ENCODE measurements at places on chromosomes 4 and X. TPM values are rescaled to one million over a fixed set of nuclear protein-coding genes. Genes with fewer than 3 reads are reported as not detected.

The ABCG2 gene
- 0.34 TPM for total RNA-seq

The FGF5 gene
- total RNA-seq: 2.1 TPM

The TMPRSS11F gene
- total RNA-seq: not detected

The GRPR gene
- total RNA-seq: 3.0 TPM

The ZCCHC12 gene
- 0.16 TPM for total RNA-seq

The MRPS18C gene
- 49.8 TPM for total RNA-seq

The ATP2B3 gene
- total RNA-seq: 0.46 TPM

The TLL1 gene
- 2.7 TPM for total RNA-seq

DNA sequence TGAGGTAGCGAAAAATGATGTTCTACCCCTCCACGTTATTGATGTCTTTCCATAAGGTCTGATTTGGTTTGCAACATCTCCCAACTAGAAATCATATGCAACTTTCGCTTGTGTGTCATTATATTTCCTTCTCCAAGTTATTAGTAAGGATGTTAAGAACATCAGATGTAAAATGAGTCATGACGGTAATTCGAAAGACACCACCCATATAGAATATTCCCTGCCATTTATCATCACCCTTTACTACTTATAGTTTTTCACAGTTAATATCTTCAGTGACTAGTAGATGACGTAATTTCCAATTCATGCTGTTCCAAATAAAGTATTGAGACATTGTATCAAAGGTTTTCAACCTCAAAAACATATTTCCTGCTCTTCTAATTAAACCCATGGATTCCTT lies 146.7 kb upstream of the MAP3K15 start:
- no peak for DNase-seq

GRCh38 chr4:75434105-75434504 lies 80.1 kb downstream of the RCHY1 start:
- no peak for DNase-seq

DNA sequence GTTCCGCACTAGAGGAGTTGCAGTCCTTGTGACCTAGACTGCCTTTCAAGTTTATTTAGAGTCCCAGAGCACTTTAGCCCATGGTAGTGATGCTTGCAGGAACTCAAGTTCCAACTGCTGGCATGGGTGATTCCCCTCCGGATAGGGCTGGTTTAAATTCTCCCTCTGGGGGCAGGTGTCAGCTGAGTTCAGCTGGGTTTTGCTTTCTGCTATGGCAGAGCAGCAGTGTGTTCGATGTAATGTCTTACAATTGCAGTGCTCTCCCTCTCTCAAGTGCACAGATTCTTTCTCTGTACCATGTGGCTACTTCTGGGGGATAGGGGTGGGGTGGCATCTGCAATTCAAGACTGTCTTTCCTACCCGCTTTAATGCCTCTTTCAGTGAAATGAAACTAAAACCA lies 164.8 kb upstream of the ZIC3 start:
- no peak for DNase-seq

GRCh38 chr4:109359040-109359646 lies 56.7 kb upstream of the COL25A1 start:
- DNase-seq: peak; percentile 16

DNA sequence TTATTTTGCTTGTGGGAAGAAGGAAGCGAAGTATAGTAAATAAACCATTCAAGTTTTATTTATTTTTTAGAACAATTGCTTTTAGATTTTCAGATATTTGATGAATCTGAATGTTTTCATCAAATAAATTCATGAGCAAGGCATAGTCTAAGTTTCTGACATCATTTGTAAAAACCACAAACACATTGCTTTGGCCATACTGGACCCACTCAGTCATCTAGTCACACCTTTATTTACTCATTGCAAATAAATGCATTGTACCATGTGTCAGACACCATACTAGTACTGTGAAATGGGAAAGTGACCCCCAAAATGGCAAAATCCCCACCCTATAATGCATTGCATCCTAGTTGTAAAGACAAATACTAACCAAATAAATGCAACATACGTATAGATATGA lies 449.1 kb upstream of the SMIM31 start:
- peak; percentile 47 for DNase-seq

- no peak for DNase-seq
Observed at GRCh38 chrX:73840120-73840924, 277.3 kb downstream of the CHIC1 start.

DNA sequence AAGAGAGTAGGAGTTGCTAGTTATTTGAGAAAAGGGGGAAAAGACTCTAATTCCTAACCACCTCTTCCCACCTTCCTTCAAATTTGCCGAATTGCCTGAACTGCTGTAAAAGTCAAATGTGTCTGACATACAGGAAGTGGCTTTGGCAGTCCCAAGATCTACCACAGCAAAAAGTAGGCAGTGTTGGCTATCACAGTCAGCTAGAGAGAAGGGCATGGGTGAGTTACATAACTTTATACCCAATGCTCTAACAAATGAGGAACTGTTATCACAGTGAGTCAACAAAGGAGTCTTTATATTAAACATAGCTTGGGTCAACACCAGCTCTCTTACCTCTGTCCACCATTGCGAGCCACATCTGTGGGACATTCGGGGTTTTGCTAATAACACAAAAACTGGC lies 2.4 kb upstream of the MBNL3 start:
- no peak for DNase-seq

- peak; percentile 82 for DNase-seq
Observed at GRCh38 chr4:16745009-16745635, 153.3 kb downstream of the LDB2 start.

GRCh38 chr4:182478475-182478874 lies 235.3 kb downstream of the TENM3 start:
- DNase-seq: no peak

DNA sequence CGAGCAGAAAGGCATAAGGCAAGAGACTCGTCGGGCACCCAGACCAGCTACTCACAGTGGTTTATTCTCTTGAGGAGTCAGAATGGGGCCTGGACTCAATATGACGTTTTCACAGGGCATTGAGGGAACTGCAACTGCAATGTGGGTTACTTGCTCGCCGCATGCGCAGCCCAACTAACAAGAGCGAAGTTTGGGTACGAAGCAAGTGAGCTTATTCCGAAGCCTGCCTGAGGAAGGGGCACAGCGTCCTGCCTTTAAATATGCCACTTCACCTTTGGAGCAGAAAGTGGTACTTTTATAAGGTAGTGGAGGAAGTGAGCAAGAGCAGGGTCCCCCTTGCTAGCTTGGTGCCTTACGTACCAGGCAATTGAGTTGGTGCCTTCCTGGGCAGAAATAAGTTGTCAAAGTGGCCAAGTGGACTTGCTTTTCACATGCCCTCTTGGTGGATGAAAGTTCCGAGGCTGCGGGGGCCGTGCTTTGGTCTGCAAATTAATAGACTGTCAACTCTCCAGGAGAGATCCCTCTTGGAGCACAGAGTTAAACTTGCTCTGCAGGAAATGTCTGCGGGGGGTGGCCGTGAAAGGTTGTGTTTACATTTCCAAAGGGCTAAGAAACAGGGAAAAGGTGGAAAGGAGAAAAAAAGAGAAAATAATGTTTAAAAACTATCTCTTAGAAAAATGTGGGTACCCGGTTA lies 480.4 kb downstream of the TRIML1 start:
- no peak for DNase-seq

DNA sequence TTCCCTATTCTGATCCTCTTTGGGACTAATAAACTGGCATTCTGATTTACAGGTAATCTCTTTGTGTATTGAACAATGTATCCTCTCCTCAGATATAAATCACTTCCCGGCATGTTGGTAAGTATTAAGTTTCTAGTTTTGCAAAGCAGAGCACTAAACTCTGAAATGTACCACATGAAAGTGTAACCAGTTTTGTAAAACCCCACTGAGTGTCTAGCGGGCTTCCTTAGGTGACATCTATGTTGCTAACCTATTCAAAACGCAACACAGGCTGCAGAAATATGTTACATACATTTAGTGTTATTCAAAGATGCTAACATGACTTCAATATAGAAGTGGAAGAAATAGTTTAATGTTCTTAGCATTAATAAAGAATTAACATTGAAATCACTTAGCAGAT lies 25.2 kb downstream of the DNAJB14 start:
- no peak for DNase-seq

DNA sequence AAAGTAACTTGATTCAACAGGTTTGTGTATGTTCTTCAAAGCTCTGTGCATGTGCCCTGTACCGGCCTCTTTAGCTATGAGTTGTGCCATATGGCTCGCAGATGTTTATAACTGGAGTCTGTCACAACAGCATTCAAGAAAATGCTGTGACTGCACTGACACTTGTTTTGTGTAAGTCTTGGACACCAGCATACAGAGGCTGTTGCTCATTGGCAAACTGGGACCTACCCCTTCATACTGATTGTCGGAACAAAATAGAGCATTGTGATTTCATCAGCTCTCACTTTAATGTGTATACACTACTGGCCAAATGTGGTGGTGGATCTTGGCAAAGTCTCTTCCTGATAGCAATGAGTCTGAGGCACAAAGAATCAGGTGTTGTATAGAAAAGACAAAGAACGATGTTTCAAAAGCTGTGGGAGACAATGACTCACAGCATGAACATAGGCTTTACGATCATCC lies 133.9 kb downstream of the EGF start:
- DNase-seq: peak; percentile 64

DNA sequence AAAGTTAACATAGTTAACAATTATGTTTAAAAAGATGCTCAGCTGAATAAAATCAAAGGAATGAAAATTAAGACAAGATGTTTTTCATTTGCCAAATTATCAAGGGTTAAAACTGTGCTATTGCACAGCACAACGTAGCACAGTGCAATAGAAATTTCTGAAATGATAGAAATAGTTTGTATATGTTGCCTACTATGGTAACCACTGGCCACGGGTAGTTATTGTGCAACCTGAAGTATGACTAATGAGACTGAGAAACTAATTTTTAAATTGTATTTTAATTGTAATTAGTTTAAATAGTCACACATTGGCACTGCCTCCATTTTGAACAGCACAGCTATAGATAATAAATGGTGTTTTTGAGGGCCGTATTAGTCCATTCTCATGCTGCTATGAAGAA lies 343.1 kb upstream of the FAM241A start:
- no peak for DNase-seq

- DNase-seq: no peak
Observed at GRCh38 chr4:52244103-52244775, 193.1 kb downstream of the SPATA18 start.

- DNase-seq: peak; percentile 36
Observed at GRCh38 chrX:368811-369562, 17.7 kb downstream of the PPP2R3B start.

DNA sequence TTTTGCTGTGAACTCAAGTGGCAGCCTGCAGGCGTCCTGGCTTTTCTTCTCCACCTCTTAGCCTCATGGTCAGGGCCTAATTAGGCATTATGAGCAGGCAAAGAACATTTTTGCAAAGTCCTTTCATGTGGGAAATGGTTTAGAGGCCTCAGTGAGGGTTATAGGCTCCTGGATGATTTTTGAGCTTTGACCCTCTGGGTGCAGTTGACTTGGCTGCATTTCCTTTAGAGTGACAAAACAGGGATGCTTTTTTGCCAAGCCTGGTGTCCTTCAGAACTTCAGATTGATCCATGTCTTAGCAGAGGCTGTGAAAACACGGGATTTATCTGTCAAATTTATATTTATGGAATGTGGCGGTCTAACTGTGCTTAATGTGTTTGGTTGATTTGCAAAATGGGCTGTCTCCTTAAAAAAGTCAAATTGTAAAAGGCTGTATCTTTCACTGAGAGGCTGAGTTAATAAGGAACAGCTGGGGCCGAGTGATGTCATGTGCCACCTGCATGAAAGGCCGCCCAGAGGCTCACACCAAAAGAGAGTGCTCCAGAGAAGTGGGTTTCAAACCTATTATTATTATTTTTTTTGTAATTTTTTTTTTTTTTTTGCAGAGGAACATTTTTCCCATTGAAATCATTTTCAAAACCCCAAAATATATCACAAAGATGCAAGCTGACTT lies 192.2 kb upstream of the ARX start:
- DNase-seq: no peak

DNA sequence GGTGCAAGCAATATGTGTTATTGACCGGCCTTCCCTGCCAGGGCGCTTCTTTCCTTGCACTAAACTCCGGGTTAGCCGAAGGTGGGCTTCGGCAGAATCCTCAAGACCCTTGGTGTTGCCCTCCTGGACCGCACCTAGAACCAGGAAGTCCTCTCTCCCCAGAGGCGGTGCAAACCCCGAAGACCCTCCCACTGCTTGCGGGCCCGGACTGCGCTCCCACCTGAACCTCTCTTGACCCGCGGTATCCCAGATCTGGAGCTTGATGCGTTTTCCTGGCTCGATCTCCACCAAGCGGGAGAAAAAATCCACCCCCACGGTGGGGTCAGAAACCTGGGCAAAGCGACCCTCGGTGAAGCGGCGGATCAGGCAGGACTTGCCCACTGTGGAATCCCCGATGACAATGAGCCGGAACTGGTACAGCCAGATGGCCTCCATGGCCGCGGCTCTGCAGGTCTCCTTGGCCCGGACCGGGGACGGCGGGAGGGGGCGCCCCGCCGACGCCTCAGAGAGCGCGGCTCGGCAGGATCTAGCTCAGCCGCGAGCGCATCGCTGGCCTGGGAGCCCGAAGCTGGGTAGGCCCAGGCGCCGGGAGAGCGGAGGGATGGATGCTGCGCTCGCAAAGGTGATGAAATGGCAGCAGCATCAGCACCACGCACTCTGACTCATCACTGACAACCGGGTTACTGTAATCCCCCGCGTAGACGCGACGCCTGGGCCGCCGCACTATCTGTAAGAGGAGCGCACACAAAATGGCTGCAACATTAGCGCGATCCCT lies at the start of gene RAB39B:
Gene RAB39B (minus strand): TSS at position 638 of the 775 bp plus-strand sequence. CDS start 203 bp downstream, at position 435.
- peak; percentile 38 for DNase-seq

DNA sequence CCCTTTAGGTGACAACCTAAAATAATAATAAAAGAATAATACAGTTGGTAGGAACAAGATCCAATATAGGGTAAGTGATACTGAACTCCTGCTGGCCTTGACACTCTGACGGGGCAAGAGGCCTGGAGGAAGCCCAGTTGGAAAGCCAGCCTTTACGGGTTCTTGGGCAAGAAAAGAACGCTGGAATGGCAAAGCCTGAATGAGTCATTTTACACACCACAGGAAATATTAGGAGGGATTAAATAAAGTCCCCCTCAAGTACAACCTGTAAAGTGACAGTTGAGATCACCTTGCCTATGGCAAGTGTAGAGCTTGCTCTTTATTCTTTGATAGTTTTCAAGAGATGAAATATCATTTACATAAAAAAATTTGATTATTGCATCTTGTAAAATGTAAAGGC lies 244.5 kb upstream of the TLL1 start:
- DNase-seq: no peak

- no peak for DNase-seq
Observed at GRCh38 chrX:24646006-24646405, 1.1 kb downstream of the PCYT1B start.

GRCh38 chr4:148286012-148286411 lies 156.2 kb downstream of the NR3C2 start:
- DNase-seq: no peak
